ENCODE measurements at places on chromosomes 5 and 9.

- DNase-seq = no peak
Measured at GRCh38 chr9:8136477-8136876, 336.9 kb upstream of the DMAC1 start.

DNA sequence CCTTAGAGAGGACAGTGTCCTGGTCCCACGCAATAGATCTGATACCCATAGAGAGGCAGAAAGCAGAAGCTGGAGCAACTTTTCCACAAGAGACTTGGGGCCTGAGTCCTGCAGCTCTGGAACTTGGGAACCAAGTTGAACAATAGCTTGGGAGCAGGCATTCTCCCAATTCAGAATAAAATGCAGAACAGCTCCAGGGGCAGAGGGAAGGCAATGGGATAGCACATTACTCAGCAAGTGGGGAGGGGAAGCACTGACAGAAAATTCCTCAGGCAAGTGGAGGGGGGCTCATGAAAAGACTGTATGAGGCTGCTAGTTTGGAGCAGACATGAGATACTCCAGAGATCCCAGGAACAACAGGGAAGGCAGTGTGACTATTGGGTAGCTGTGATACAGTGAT is 513.6 kb downstream of the HINT1 start:
- no peak for DNase-seq

GRCh38 chr9:115810166-115810565 is 343.4 kb upstream of the PAPPA start:
- DNase-seq = no peak

DNA sequence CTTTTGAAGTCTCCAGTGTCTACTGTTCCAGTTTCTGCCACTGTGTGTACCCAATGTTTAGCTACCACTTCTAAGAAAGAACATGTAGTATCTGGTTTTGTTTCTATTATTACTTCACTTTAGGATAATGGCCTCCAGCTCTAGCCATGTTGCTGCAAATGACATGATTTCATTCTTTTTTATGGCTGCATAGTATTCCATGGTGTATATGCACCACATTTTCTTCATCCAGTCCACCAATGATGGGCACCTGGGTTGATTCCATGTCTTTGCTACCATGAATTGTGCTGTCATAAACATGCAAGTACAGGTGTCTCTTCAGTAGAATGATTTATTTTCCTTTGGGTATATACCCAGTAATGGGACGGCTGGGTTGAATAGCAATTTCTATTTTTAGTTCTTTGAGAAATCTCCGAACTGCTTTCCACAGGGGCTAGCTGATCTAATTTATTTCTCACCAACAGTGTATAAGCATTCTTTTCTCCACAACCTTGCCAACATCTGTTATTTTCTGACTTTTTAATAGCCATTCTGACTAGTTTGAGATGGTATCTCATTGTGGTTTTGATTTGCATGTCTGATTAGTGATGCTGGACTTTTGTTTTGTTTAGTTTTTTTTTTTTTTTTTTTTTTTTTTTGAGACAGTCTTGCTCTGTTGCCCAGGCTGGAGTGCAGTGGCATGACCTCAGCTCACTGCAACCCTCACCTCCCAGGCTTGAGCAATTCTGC is 68.9 kb downstream of the WDR41 start:
- no peak for DNase-seq

GRCh38 chr5:170917113-170917512 is 55.3 kb downstream of the RANBP17 start:
- no peak for DNase-seq

DNA sequence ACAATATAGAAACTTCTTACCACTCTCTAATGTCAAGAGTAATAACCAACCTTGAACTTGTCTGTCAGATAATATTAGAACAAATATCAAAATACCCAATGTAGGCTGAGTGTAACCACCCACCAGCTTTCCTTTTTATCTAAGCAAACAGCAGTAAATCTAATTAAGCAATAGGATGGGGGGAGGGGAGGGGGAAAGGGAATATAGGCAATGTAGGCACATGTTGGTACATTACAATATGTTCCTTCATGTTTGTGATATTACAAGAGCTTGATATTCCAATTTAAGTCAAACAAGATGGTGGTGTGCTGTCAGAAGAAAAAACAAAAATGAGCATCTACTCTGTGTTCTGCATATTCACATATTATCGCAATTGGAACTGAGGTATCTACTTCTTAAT is 158.2 kb downstream of the DENND1A start:
- no peak for DNase-seq

DNA sequence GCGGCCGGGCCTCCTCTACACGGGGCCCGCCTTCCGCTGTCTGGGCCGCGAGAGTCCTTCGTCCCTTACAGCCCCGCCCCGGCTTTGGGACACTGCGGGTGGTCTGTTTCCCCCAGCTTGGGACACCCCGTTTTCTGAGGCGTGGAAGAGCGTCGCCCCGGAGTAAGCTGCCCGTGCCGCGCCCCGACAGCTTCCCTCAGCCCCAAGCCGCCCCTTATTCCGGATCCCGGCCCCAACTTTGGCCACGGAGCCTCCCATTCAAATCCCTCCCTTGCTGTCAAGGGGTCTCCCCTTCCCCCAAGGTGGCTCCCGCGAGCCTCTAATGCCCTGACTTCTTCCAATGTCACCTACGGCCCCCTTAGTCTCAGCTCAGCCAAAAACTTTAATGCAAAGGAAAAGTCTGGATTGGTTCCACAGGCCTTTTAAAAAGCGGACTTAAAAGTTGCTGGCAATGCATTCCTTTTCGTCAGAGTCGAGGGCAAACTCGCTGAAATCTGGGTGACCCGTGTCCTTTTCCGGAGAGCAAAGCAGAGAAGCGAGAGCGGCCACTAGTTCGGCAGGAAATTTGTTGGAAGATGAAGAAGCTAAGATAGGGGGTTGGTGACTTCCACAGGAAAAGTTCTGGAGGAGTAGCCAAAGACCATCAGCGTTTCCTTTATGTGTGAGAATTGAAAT is 19.8 kb downstream of the EXOSC2 start:
- no peak for DNase-seq

DNA sequence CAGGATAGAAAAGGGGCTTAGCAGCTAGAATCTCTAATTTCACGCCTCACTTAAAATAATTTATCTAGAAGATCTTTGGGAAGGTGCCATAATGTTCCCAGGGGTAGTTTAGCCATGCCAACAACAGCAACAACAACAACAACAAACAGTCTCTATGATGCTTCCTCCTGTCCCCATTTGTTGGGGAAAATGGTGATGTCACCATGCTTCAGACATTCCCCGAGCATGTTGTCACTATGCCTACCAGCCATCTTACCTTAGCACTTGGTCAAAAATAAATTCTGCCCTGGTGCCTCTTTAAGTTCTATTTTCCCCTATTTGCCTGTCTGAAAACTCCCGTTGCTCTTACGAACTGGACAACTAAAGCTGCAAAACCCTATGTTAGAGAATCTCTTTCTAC is 76.6 kb downstream of the KCNN2 start:
- no peak for DNase-seq

- DNase-seq = no peak
Measured at GRCh38 chr5:176608142-176608705, 1.7 kb downstream of the GPRIN1 start.

Measured in activated gamma-delta T cell (primary cell).